T-cell (primary cell): ENCODE measurements at places on chromosomes 16 and 17. TPM values are rescaled to one million over a fixed set of nuclear protein-coding genes. Genes with fewer than 3 reads are reported as not detected.

CCDC200 gene
- total RNA-seq, result not detected

GRCh38 chr17:45050481-45051059, 862 bp downstream of the DCAKD start:
- peak overlapping the region; percentile 85 for H3K27ac ChIP-seq
- peaks cover 7% of the 10 kb centered on the region for H3K36me3 ChIP-seq
- peaks cover 12% of the 10 kb centered on the region for H3K4me1 ChIP-seq
- no peaks in the 10 kb centered on the region for H3K27me3 ChIP-seq
- peak; percentile 7 for DNase-seq

GRCh38 chr17:69269131-69269998, 40.7 kb upstream of the ABCA10 start:
- no peak overlapping the region for H3K27ac ChIP-seq
- H3K27me3 ChIP-seq, result no peaks in the 10 kb centered on the region
- no peak overlapping the region for H3K4me3 ChIP-seq
- H3K4me1 ChIP-seq, result no peaks in the 10 kb centered on the region

GRCh38 chr16:66594739-66595138, 9.8 kb upstream of the CMTM3 start:
- no peak overlapping the region for H3K4me3 ChIP-seq
- DNase-seq, result no peak
- H3K27me3 ChIP-seq, result peaks cover 2% of the 10 kb centered on the region
- H3K27ac ChIP-seq, result no peak overlapping the region
- H3K4me1 ChIP-seq, result peaks cover 8% of the 10 kb centered on the region

NPIPA5 gene
- 3.5 TPM for total RNA-seq

GRCh38 chr17:50731575-50732460, 12.4 kb downstream of the LUC7L3 start:
- peak overlapping the region; percentile 16 for H3K27ac ChIP-seq
- H3K4me1 ChIP-seq, result peaks cover 2% of the 10 kb centered on the region

- H3K27me3 ChIP-seq, result no peaks in the 10 kb centered on the region
- peaks cover 38% of the 10 kb centered on the region for H3K4me1 ChIP-seq
- peaks cover 6% of the 10 kb centered on the region for H3K36me3 ChIP-seq
- no peak for DNase-seq
- peak overlapping the region; percentile 77 for H3K4me3 ChIP-seq
- H3K27ac ChIP-seq, result peak overlapping the region; percentile 67
Observed at GRCh38 chr16:67846063-67846319, 742 bp upstream of the NUTF2 start.

DNA sequence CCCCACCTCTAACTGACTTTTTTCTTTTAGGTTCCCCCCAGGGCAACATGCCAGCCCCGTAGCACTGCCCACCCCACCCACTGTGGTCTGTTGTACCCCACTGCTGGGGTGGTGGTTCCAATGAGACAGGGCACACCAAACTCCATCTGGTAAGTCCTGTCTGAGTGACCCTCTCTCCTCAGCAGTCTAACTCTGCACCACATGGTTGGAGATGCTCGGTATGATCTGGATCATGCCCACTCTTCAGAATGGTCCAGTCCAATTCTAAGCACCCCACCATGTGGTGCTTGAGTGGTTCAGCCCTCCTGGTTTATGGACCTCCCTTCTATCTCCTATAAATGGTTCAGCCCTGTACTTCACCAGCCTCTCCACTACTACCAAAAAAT, 5.9 kb downstream of the KDM6B start:
- H3K4me3 ChIP-seq, result no peak overlapping the region
- no peak for DNase-seq
- no peaks in the 10 kb centered on the region for H3K27me3 ChIP-seq

USH1G gene
- not detected for total RNA-seq

SGCA gene
- not detected for total RNA-seq

DNA sequence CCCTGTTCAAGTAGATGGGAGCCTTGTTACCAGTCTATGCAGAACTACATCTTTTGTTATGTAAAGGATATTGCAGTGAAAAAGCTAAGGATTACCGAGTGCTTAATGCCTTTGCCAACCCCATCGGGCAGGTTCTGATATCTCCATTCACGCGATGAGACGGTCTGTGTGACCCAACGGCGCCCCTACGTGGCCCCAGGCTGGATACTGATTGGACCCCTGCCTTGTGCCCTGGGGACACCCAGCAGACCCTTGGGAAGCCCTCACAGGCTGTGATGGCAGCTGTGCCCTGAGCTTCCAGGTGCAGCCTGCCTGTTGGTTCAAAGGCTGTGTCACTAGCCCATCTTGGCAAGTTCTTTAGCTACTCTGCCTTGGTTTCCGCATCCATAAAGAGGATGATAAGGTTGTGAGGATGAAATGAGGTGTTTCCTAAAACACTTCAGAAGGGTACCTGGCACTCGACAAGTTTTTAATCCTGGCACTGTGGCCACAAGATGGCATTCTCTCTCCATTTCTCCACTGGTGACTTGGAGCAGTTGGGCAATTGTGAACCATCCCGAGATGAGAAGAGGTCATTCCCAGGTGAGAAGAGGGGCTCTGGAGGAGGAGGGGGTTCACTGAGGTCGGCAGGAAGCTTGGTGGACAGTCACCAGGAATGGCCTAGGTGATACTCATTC, 33.6 kb downstream of the HAPSTR1 start:
- H3K36me3 ChIP-seq, result peaks cover 19% of the 10 kb centered on the region
- no peak overlapping the region for H3K27ac ChIP-seq
- peaks cover 58% of the 10 kb centered on the region for H3K4me1 ChIP-seq
- H3K4me3 ChIP-seq, result no peak overlapping the region

MVP gene
- 172 TPM for total RNA-seq

CCDC154 gene
- total RNA-seq, result 2.5 TPM

DNAAF1 gene
- 0.32 TPM for total RNA-seq

DNA sequence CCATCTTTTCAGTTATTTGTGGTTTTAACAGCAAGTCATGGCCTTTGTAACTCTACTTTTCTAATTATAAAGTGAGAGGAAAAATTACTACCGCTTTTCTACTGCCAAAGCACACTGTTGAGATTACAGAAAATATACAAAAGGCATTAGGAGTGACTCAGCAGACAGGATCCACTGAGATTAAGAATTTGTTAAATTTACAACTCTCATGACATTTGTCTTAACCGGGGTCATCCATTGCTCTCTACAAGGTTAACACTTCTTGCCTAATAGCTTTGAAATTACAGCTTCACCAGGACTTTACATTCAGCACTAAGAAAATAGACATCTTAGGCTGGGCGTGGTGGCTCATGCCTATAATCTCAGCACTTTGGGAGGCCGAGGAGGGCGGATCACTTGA, 93.4 kb downstream of the SSH2 start:
- DNase-seq, result no peak
- no peaks in the 10 kb centered on the region for H3K27me3 ChIP-seq
- H3K4me1 ChIP-seq, result no peaks in the 10 kb centered on the region
- no peak overlapping the region for H3K27ac ChIP-seq
- no peak overlapping the region for H3K4me3 ChIP-seq

GRCh38 chr16:87661561-87661960, 59.3 kb downstream of the JPH3 start:
- no peaks in the 10 kb centered on the region for H3K36me3 ChIP-seq
- no peak overlapping the region for H3K27ac ChIP-seq
- H3K4me3 ChIP-seq, result no peak overlapping the region
- H3K27me3 ChIP-seq, result peaks cover 45% of the 10 kb centered on the region
- peak; percentile 22 for DNase-seq

- H3K36me3 ChIP-seq, result no peaks in the 10 kb centered on the region
- H3K27ac ChIP-seq, result no peak overlapping the region
- no peak for DNase-seq
- H3K27me3 ChIP-seq, result no peaks in the 10 kb centered on the region
- H3K4me3 ChIP-seq, result no peak overlapping the region
Observed at GRCh38 chr16:73210686-73211085, 162.8 kb upstream of the ZFHX3 start.

GRCh38 chr17:50835301-50836234, at the start of gene WFIKKN2:
Gene WFIKKN2, plus strand, starts transcription at chr17:50835586. Its CDS starts 352 bp downstream, at chr17:50835938.
- H3K36me3 ChIP-seq, result no peaks in the 10 kb centered on the region
- DNase-seq, result no peak
- H3K4me3 ChIP-seq, result no peak within 1 kb of the TSS
- H3K27ac ChIP-seq, result no peak within 1 kb of the TSS

GRCh38 chr17:76879691-76880090, 11.5 kb downstream of the MGAT5B start:
- H3K36me3 ChIP-seq, result no peaks in the 10 kb centered on the region
- peaks cover 30% of the 10 kb centered on the region for H3K27me3 ChIP-seq
- no peak for DNase-seq
- H3K27ac ChIP-seq, result no peak overlapping the region
- no peaks in the 10 kb centered on the region for H3K4me1 ChIP-seq
- no peak overlapping the region for H3K4me3 ChIP-seq

GRCh38 chr16:53600616-53601015, 97.6 kb upstream of the AKTIP start:
- H3K4me1 ChIP-seq, result no peaks in the 10 kb centered on the region
- DNase-seq, result no peak
- H3K36me3 ChIP-seq, result no peaks in the 10 kb centered on the region
- no peak overlapping the region for H3K4me3 ChIP-seq

DNA sequence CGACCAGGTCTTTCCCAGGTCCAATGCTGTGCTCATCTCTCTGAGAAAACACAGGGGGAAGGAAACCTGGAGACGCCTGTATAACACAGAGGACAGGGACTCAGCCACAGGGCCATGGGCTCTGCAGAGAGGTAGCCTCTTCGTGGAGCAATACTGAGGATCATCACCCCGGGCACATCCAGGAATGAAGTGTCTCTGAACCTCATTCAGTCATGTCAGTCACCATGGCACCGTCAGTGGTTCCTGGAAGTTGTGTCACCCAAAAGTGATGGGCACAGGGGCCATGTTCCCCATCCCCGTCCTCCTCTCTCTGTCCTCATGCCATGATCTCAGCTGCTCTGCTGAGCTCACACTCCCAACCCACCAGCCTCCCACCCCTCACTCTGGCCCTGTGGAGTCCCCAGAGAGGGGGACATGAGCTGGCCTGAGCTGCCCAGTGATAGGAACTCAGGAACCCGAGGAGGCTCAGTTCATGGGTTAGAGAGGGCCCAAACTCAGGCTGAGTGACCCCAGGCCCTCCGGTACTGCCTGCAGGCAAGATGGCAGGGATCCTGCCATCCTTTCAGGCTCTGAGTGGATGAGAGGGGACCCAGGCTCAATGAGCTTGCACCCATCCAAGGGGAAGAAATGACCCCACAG, 53.4 kb downstream of the PITPNM3 start:
- no peak for DNase-seq
- no peak overlapping the region for H3K27ac ChIP-seq
- no peaks in the 10 kb centered on the region for H3K4me1 ChIP-seq
- H3K4me3 ChIP-seq, result no peak overlapping the region
- H3K36me3 ChIP-seq, result no peaks in the 10 kb centered on the region
- peaks cover 2% of the 10 kb centered on the region for H3K27me3 ChIP-seq

DNA sequence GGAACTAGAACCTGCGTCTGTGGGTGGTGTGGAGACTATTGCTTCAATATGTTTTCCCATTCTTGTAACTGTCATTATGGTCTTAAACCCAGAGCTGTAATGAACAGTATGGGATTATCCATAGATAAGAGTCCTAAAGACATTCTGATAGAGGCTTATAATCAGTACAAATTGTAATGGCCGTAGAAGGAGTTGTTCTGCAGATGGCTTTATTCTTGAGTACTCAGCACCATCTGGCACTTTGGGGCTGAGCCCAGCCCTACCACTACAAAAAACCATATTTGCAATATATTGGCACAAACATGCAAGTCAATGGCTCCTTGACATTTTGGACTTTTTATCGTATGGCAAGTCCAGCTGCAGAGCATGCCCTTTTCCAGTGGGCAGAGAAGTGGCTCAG, 150.0 kb downstream of the HS3ST4 start:
- DNase-seq, result no peak
- no peak overlapping the region for H3K4me3 ChIP-seq
- H3K36me3 ChIP-seq, result no peaks in the 10 kb centered on the region
- H3K27me3 ChIP-seq, result no peaks in the 10 kb centered on the region

- peaks cover 15% of the 10 kb centered on the region for H3K4me1 ChIP-seq
- no peak overlapping the region for H3K4me3 ChIP-seq
- peaks cover 44% of the 10 kb centered on the region for H3K27me3 ChIP-seq
- no peaks in the 10 kb centered on the region for H3K36me3 ChIP-seq
- no peak for DNase-seq
Observed at GRCh38 chr16:68737730-68738629, 888 bp downstream of the CDH1 start.

DNA sequence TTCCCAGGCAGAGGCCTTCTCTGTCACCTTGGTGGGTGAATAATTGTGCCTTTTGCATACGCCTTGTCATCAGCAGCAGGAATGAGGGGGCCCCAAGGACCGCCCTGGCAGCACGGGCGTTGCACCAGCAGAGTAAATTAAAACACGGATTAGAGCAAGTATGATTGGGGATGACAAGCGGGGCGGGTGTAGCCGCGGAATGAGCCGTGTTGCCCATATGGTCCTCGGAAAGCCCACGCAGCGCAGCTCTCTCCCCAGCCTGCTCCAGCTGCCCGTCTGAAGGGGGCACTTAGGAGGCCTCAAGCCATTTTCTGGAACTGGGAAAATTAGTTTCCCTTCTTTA, 299.4 kb upstream of the IRX3 start:
- H3K27me3 ChIP-seq, result peaks cover 8% of the 10 kb centered on the region
- no peak overlapping the region for H3K27ac ChIP-seq
- DNase-seq, result no peak
- no peak overlapping the region for H3K4me3 ChIP-seq
- no peaks in the 10 kb centered on the region for H3K36me3 ChIP-seq

GRCh38 chr16:6484935-6485334, 847.7 kb upstream of the RBFOX1 start:
- H3K27ac ChIP-seq, result no peak overlapping the region
- H3K4me1 ChIP-seq, result no peaks in the 10 kb centered on the region
- no peak overlapping the region for H3K4me3 ChIP-seq
- H3K27me3 ChIP-seq, result peaks cover 6% of the 10 kb centered on the region
- no peak for DNase-seq

- H3K27ac ChIP-seq, result no peak overlapping the region
- no peaks in the 10 kb centered on the region for H3K27me3 ChIP-seq
- H3K4me3 ChIP-seq, result no peak overlapping the region
- H3K36me3 ChIP-seq, result peaks cover 18% of the 10 kb centered on the region
- H3K4me1 ChIP-seq, result peaks cover 2% of the 10 kb centered on the region
- no peak for DNase-seq
Observed at GRCh38 chr17:3689262-3690093, 6.5 kb downstream of the P2RX5 start.

GRCh38 chr17:57096472-57097202, 11.6 kb downstream of the AKAP1 start:
- no peak overlapping the region for H3K4me3 ChIP-seq
- H3K36me3 ChIP-seq, result peaks cover 4% of the 10 kb centered on the region
- DNase-seq, result no peak
- H3K27ac ChIP-seq, result no peak overlapping the region
- H3K4me1 ChIP-seq, result no peaks in the 10 kb centered on the region
